Activated naive CD4-positive, alpha-beta T cell (primary cell): ENCODE measurements at places on chromosomes 5 and 9.
A peak's percentile ranks its signal among the peaks of the same experiment; 100 is the strongest.

DNA sequence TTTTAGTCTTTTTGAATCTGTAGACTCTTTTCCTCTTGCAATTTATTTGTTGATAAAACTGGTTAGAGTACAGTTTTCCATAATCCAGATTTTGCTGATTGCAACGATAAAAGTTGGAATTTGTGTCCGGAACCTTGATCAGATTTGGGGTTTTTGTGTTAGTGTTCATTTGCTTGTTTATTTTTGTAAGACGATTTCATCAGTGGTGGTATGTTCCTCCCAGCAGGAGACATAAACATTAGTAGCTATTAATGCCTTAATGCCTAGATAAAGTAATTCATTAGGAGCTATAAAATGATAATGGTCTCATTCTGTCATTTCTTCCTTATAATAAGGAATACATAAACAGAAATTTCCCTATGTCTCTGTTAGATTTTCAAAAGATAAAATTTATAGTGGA lies 21.3 kb downstream of the RPS6 start:
- DNase-seq = no peak

- DNase-seq = no peak
Measured at GRCh38 chr9:108609227-108609896, 246.4 kb downstream of the ACTL7B start.

- DNase-seq = no peak
Measured at GRCh38 chr9:79387101-79387835, 184.5 kb upstream of the TLE4 start.

GRCh38 chr5:96972599-96973334 lies 36.9 kb downstream of the LNPEP start:
- DNase-seq = no peak

DNA sequence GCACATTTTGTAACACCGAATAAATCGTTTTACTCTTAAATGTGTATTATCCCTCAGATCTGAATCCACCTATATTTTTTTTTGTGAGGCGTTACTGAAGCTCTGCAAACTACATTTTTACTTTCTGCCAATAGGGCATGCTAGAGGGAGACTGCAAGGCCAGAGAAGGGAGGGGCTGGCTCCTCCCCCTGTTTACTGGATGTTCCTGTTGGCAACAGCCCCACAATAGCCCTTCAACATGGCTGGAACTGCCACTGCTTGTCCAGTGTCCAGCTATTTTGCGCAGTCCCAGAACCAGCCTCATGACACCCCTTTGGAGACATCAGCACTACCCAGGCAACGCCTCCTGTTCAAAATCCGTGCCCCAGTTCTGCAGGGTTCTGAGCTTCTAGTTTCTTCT lies 85.4 kb upstream of the MIER3 start:
- DNase-seq = no peak

- DNase-seq = no peak
Measured at GRCh38 chr5:96657068-96657467, 5.1 kb upstream of the CAST start.

- no peak for DNase-seq
Measured at GRCh38 chr9:6383551-6384225, 29.3 kb upstream of the UHRF2 start.

DNA sequence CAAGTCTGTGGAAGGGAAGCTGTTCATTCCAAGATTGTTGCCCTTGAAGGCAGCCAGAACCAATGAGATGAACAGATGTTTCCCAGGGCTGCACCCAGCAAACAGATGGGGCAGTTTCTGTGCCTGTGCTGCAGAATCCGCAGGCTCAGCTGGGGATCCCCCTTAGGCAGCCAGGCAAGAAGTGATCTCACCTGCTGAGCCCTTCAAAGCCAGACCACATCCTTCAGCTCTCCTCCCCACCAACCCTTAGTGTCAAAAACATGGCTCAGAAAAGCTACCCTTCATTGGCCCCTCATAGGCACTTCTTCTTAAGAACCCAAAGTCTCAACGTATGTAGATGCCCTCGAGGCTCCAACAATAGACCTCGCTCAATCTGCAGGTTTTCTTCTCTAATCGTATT lies 626.7 kb downstream of the CCDC171 start:
- DNase-seq = no peak

- DNase-seq = no peak
Measured at GRCh38 chr5:17399931-17400330, 98.1 kb upstream of the TAF11L2 start.

DNA sequence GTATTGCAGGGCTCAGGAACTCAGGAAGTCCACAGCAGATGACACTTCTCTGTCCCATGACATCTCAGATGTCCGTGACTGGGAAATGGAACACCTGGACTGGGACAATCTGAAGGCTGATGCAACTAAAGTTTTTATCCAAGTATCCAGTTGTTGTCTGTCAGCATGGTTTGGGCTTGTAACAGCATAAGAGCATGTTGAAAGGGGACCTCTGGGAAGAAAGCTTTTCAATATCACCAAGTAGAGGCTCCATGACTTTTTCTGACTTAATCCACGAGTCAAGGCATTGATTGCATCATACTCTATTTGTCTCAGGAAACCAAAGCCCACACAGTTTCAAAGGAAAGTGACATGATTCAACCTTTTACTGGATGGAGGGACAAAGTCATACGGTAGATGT lies 807.7 kb downstream of the MTRR start:
- no peak for DNase-seq

DNA sequence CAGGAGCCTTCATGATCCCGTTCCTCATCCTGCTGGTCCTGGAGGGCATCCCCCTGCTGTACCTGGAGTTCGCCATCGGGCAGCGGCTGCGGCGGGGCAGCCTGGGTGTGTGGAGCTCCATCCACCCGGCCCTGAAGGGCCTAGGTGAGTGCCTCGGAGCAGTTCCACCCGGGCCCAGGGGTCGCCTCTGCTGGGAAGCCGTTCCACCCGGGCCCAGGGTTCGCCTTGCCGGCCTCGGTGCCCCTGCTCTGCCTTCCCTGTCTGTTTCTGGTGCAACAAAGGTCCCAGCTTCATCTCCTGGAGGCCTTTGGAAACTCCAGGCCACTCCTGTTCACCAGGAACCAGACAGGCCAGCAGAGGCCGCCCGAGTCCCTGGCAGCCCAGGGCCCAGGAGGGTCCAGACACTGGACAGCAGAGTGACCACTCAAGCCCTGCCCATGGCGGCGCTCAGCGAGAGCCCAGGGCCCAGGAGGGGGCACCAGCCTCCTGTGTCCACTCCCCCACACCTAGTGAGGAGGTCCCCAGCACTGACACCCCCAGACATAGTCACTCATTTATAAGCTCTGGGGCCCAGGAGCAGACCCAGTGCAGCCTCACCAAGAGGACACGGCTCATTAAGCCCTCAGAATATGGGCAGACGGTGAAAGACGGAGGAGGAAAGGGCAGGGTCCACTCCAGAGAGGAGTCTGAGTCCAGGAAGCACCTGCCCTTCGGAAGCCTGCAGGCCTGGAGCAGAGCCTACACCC lies 7.5 kb downstream of the SLC6A19 start:
- no peak for DNase-seq

- no peak for DNase-seq
Measured at GRCh38 chr9:36592801-36593583, 20.3 kb downstream of the MELK start.

DNA sequence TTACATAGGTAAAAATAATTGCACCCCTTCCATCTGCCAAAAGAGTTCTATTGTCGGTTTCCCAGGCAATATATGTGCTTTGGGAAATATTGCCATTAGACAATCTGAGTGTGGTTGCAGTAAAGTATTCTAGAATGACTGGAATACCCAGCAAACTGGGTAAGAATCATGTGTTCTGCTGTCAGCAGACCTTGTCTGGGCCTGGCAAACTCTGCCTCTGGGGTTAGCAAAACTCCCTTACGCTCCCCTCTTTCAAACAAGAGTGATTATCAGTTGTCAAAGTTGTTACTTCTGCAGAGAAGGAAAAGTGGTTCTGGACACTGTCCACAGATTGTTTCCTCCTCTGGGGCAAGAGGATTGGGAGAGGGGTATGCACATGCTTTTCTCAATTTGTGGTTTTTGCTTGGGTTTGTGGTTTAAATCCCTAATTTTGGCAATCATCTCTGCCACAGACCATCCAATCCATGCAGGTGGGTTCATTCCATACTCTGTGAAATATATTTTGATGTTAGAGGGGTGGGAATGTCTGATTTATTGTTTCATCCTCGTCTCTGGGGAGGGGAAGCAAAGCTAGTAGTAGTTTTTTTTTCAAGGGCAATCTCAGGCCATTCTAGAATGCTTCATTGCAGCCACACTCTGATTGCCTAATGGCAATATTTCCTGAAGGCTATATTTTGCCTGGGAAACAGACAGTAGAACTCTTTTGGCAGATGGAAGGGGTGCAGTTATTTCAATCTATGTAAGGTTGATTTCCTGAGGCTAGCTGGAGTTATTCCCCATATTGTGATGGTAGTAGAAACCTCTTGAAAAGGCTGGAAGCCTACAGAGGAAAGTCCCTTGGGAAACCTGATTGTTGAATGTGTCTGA lies 24.0 kb upstream of the TNFSF15 start:
- no peak for DNase-seq

- DNase-seq = no peak
Measured at GRCh38 chr5:98656125-98656795, 117.2 kb upstream of the RGMB start.

GRCh38 chr9:83185488-83186154 lies 122.7 kb upstream of the RASEF start:
- no peak for DNase-seq

GRCh38 chr5:163995206-163995605 lies 489.8 kb downstream of the MAT2B start:
- DNase-seq = no peak

GRCh38 chr5:130164966-130165365 lies 260.7 kb downstream of the CHSY3 start:
- no peak for DNase-seq

- DNase-seq = no peak
Measured at GRCh38 chr9:69276775-69277174, 48.2 kb upstream of the ENTREP1 start.

DNA sequence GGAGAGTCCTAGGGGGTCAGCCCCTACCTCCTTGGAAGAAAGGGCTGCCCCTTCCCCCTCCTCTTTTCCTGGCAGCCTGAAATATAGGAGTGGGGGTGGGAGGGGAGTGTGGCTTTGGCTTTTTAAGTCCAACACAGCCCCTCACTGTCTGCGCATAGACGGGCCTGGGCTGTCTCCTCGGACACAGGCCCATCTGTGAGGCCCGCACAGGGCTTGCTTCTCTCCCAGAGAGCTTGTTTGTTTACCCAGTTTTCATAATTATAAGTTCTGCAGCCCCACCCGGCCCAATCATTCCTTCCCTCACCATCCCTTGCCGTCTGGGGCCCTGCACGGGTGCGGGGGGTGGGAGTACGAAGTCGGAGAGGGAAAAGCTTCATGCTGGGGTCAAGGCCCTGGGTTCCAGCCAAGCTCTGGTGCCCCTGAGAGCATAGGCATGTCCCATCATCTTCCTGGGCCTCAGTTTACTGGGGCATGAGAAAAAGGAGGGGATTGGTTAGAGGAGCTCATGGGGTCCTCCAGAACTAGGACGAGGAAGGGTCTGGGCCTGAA lies 54.0 kb upstream of the STXBP1 start:
- no peak for DNase-seq

GRCh38 chr9:88673886-88674285 lies 138.9 kb downstream of the NXNL2 start:
- no peak for DNase-seq

DNA sequence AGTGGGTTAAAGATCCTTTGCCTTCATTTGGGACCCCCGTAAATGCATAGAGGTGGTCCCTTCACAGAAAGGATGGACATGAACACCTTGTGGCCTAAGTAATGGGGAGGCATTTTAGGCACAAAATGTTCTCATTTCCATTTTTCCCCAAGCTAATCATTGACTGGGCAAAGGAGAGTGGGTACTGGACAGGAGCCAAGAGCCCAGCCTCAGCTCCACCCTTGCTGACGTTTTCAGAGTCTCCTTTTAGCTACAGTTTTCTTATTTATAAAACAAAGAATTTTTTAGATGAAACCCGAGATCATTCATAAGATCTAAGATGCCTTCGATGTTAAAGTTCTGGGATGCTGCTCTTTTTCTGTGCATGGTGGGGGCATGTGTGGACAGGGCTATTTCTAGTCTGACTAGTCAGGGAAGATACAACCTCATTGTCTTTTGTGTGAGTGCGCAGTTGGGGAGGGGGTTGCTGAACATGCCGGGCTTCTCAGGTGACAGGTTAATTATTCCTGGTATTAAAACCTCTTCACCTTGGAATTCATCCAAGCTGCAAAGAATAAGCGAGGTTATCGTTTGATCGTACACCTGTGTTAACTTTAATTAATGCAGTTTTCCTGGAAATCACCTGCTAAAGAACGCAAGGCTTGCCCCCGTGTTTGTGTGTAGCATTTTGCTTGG lies 48.4 kb downstream of the ADAMTS16 start:
- DNase-seq = no peak

DNA sequence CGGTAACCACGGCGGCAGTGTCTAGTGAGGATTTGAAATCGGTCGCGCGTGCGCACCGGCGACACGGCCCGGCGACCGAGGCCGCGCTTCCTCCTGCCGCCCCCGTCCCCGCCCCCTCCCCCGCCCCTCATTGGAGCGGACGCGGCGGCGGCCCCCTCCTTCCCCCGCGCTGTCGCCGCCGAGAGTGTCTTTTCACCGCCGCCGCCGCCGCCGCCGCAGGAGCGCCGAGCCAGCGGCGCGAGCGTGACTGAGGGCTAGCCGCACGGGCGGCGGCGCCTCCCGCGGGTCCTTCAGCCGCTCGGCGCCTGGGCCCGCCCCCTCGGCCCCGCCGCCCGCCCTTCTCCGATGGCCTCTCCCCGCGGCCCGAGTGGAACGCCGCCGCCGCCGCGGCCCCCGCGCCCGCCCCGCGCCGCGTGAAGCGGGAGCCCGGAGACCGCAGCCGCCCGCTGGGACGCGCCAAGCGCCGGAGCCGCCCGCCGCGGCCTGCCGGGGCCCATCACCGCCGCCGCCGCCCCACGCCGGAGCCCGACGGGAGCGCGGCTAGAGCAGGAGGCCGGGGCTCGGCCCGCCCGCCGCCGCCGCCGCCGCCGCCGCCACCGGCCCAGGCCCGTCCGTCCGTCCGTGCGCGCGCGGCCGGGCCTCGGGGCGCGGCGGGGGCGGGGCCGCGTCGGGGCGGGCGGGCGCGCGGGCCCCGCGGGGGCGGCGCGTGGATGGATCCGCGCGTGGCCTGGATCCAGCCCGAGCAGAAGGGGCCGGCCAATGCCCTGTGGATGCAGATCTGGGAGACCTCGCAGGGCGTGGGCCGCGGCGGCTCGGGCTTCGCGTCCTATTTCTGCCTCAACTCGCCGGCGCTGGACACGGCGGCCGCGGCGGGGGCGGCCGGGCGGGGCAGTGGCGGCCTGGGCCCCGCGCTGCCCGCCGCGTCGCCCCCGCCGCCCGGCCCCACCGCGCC lies at the start of gene TENT4A:
TSS of gene TENT4A (plus strand) at position 159 of the 952 bp plus-strand sequence. CDS start at position 711, 552 bp downstream.
- no peak for DNase-seq

- peak; percentile 19 for DNase-seq
Measured at GRCh38 chr5:159915904-159916840, at the start of gene ADRA1B. Gene ADRA1B, plus strand, starts transcription at chr5:159916482. Its CDS starts 424 bp downstream, at chr5:159916906.

GRCh38 chr9:93053781-93054331 lies 4.6 kb upstream of the SUSD3 start:
- no peak for DNase-seq

- DNase-seq = no peak
Measured at GRCh38 chr5:96292582-96293247, 140.3 kb downstream of the PCSK1 start.

GRCh38 chr9:71628247-71628646 lies 140.1 kb downstream of the CEMIP2 start:
- no peak for DNase-seq

GRCh38 chr5:122515709-122516431 lies 203.8 kb downstream of the SNCAIP start:
- no peak for DNase-seq
